ENCODE measurements at places on chromosomes 7 and 10.

DNA sequence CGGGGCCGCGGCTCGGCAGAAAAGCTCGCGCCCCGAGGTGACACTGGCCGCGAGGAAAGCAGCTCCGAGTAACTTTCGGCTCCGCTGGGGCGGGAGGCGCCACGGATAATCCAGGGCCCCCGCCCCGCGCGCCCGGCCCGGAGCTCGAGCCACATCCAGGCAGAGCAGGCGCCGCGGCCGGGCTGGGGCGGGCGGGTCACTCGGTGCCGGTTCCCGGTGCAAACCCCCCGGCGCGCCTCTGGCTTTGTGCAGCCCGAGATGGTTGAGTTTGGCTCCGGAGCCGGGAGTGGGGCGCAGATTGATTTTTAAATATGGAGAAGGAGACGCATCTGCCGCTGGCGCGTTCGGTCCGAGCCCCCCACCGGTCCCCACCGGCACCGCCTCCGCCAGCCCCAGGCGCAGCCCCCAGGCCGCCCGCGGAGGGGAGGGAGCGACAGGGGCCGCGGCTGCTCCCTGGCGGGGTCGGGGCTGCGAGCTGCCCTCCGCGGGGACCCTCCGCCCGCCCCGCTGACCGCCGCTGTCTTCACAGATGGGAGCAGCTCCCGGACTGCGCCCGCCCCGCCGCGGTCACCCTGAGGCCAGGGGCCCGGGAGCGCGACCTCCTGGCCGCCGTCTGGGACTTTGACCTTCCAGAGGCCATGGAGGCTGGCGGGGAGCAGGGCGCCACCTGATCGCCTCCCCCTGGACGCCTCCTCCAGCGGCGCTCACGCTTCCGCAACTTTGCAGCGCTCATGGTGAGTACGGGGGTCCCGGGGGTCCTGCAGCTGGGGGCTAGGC is 643 bp downstream of the ADGRA1 start:
- DNase-seq = no peak

GRCh38 chr7:42070068-42070467 is 166.9 kb downstream of the GLI3 start:
- DNase-seq = no peak

DNA sequence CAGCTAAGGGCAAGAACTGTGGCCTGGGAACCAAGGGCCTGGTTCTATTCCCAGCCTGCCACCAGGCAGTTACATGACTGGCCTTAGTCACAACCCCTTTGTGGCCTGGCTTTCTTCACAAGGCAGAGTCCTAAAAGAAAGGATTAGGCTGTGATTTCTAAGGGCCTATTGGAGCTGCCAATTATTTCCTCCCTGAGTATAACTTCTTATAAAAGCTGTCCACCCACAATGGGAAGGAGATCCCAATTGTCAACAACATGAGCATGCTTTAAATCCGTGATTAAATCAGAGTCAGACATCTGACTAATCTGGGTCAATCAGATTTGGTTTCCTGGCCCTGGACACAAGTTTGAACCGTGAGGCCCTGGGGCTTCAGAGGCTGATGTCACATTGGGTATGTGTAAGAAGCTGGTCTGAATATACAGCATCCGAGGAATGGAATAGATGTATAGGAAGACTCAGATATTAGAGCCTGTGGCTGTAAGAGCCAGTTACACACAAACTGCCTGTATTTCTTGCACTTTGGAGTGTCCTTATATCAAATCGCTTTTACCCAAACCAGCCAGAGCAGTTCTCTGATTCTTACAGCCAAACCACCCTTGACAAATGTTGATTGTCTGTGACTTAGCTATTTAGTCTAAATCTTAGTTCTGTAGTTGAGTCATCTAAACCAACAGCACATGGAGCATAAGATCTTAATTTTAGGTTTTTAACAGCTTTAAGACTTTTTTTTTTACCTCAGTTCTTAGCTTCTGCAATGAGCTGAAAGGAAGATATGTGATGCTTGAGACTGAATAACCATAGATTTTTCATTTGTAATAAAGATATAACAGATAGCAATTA is 61.3 kb downstream of the ABCB4 start:
- no peak for DNase-seq

DNA sequence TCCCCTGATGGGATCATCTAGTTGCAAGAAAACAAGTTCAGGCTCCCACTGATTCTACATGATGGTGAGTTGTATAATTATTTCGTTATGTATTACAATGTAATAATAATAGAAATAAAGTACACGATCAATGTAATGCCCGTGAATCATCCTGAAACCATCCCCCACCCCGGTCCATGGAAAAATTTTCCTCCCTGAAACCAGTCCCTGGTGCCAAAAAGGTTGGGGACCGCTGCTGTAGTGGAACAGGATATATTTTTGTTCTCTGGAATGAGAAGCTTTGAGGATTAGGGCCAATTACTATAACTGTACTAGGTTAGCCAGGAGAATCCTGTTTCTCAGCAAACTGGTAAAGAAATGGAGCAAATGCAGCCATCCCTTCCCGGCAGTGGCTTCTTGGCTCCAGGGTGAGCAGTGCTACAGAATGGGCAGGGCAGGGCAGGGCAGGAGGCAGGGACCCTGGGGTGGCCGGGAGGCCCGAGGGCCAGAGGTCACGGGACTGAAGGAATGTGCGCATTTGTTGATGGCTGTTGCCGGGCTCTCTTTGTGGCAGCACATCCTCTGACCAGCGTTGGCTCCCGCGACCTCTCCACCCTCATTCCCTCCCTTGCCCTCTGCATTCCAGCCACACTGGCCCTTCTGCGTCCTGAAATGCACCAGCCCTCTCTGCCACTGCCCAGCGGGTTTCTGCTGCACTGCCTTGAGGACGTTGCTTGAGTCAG is 162.3 kb upstream of the NPS start:
- DNase-seq = no peak

GRCh38 chr10:127600479-127600878 is 51.4 kb downstream of the NPS start:
- DNase-seq = no peak

DNA sequence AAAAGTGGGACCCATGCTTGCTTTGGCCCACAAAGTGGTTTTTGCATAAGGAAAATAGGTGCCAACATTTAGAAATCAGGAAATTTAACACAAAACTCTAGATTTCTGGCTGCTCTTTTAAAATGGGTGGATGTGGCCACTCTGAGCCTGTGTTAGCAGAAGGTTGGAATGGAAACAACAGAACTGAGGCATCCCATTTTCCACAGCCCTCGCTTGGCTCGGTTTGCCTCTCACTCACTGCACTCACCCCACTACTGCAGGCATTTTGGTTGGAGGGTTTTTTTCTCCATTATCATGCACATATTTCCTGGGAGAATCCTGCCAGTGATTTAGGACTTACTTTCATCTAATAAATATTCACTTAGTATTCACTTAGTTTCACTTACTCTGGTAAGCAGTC is 178.9 kb downstream of the BICC1 start:
- no peak for DNase-seq

- no peak for DNase-seq
Measured at GRCh38 chr10:78377356-78377755, 343.7 kb downstream of the RPS24 start.

- no peak for DNase-seq
Measured at GRCh38 chr10:4215963-4216575, 431.1 kb upstream of the KLF6 start.

GRCh38 chr7:83111391-83111790 is 51.3 kb downstream of the PCLO start:
- DNase-seq = no peak

Data from activated gamma-delta T cell treated with anti-CD3 and anti-CD28 coated beads, Interleukin-2, amount 50 U/mL, for 16 hours (primary cell).